ENCODE measurements at places on chromosomes 2 and 18.

DNA sequence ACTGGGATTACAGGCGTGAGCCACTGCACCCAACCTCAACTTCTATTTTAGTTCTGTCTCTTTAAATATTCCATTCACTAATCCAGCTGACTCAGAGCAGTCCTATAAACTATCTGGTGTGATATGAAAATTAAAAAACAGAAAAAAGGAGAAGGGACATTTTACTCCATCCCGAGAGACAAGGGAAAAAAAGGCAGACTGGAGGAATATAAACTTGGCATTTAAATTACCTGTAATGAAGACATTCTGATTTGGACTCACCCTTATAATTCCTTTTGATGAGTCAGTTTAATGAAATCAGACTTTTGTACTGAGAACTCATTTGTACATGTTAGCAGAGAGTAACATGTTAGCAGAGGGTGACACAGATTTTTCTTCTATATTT, 74.8 kb upstream of the RIOK3 start:
- no peak for DNase-seq

DNA sequence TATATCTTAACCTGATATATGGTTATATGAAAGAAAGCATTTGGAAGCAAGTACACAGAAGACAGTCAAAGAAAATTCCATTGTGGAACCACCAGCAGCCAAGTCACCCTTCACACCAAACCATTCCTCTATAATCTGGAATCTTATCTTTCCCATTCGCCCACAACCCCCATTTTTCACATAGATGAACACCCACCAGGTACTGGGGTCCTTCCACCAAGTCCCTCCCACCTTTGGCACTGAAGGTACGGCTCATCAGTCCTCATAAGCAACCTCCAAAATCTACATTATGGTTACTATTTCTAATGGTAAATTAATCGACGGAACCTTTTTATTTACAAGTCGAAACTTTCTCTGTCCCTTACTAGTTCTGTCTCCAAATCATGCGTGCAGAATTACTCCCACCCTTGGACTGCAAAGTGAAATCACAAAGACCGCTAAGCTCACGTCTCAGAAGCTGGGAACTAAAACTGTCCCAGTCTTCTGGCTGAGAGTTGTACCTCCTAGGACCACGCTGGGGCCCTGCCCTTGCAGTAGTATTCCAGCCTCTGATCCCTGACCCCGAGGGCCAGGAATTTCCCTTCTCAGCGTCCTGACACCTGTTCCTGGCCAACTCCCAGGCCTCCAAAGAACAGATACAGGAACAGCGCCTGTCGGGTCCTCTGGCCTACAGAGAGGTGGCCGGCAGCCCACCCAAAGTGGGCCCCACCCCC, 702 bp downstream of the OLA1 start:
- DNase-seq: peak; percentile 62

- DNase-seq: peak; percentile 31
Observed at GRCh38 chr2:69618362-69618761, 25.2 kb downstream of the AAK1 start.

DNA sequence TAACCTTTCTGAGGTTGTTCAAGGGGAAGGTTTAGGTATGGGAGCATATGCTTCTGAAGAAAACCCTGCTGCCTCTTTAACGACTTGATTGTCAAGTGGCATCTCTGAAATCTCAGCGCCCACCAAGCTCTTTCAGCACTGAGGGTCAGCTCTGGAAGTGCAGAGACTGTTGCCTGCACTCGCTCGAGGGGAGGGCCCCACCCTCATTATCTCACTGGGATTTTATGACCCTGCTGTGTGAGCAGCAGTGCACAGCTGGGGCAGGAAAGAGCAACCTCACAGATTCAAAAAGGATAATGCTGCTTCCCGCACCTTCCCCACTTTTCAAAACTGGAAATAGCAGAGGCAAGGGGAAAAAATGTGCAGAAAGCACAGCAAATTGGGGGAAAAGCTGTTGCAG, 56.9 kb upstream of the SPRED2 start:
- no peak for DNase-seq

GRCh38 chr2:23589220-23589647, 204.3 kb downstream of the KLHL29 start:
- no peak for DNase-seq

- peak; percentile 24 for DNase-seq
Observed at GRCh38 chr2:144357623-144358373, 162.1 kb downstream of the ZEB2 start.

DNA sequence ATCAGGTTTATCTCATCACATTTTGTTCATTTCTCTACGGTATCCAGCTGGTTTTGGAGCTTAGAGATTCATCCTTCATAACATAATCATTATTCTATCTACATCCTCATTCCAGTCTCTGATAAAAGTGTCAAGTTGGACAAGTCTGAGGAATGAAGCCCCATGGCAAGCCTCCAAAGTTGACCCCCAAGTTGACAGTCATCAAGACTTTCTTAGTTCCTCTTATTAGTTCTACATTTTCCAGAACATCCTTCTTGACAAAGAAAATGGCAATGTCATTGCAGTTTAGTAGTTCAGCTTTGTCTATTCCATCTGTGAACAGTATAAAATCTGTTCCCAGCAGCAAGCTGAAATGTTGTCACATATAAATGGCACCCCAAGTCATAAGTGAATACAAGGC, 4.5 kb upstream of the TMSB10 start:
- DNase-seq: no peak

GRCh38 chr18:75896865-75897264, 469.4 kb upstream of the SMIM21 start:
- DNase-seq: no peak

DNA sequence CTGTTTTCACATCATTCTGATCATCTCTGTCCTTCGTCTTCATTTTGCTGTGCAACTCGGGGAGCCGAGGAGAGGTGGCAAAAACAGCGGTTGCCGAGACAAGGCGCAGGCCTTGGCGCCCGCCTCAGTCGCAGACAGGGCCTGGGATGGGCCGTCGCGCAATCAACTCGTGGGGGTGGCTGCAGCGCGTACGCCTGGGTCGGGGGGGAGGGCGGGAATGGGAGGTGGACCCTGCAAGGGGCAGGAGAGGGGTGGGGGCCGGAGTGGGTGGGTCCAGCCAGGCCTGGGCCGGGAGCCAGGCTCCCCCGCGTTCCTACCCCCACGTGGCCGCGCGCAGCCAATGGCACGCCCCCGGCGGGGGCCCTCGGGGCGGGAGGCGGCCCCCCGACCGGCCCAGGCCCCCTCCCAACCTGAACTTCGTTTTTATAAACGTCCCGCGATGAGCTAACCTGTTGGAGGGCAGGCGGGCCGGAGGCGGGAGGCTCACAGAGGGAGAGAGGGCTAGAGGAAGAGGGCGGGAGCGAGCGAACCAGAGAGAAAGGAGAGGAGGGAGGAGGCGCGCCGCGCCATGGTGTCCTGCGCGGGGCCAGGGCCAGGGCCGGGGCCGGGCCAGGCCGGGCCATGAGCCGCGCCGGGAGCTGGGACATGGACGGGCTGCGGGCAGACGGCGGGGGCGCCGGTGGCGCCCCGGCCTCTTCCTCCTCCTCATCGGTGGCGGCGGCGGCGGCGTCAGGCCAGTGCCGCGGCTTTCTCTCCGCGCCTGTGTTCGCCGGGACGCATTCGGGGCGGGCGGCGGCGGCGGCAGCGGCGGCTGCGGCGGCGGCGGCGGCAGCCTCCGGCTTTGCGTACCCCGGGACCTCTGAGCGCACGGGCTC, at the start of gene HOXD13:
Gene HOXD13 (plus strand): TSS at position 452 of the 875 bp plus-strand sequence. CDS start 170 bp downstream, at position 622.
- DNase-seq: no peak

GRCh38 chr18:72458271-72458670, 85.9 kb downstream of the CBLN2 start:
- DNase-seq: no peak

DNA sequence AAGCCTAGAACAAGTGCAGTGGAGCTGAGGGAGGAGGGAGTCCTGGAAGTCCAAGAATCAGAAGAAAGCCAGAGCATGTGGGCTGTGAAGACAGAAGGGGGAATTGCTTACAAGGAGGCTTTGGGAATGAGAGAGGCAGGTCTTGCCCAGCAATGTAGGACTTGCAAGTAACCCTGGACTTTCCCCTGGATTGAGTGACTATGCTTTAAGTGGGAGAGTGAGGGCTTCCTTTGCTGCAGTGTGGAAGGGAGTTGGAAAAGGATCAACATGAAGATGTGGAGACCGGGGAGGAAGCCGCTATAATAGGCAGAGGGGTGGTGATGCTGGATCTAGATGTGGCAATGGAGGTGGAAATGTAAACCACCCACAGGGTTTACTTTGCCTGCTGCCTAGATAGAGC, 13.8 kb upstream of the SCYGR1 start:
- no peak for DNase-seq

DNA sequence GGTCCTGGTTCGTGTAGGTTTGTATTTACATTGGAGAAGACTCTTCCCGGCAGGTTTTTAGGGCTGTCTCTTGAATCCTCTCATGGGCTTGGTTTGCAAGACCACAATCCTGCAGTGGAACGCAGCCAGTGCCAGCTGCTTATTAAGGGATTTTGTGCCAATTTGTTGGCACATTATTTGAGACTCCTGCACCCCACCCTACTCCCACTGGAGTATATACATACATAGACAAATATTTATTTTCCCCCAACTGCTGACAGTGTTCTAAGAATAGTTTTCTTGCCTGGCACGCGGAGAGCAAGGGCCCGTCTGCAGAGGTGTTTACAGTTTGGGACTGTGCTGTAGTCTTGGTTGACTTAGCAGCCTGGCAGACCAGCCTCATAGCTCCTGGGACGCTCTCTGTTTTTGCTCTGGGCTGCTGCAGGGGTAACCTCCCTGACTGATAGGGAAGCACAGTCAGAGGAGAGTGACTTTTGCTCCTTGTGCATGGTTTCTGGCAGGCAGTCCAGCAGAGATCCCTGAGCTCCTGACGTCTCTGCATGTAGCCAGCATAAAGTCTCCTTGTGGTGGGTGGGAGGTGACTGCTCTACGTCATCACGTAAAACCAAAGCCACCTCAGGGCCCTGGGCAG, 1.9 kb downstream of the LDLRAD4 start:
- peak; percentile 76 for DNase-seq

- no peak for DNase-seq
Observed at GRCh38 chr2:204977914-204978313, 432.6 kb downstream of the PARD3B start.

- DNase-seq: no peak
Observed at GRCh38 chr18:38923540-38923939, 1357.9 kb upstream of the CELF4 start.

- no peak for DNase-seq
Observed at GRCh38 chr2:32446369-32446768, 89.5 kb downstream of the BIRC6 start.

GRCh38 chr2:104847586-104848160, 6.2 kb upstream of the POU3F3 start:
- no peak for DNase-seq

DNA sequence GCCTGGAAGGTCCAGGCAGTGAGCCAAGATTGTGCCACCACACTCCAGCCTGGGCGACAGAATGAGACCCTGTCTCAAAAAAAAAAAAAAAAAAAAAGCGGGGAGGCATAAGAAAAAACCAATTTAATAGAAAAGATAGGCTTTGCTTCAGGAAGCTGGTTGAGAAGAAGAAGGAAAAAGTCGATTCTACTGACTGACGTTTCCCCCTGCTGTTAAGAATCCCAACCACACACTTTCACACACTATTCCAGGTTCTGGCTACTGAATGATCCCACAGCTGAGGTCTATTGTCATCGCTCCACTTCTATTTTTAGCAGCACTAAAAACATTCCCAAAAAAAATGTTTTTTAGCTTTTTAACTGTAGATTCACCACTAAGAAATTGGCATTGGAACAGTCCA, 6.7 kb upstream of the CHCHD5 start:
- no peak for DNase-seq

Data from femur (tissue), 1 donor.